ENCODE measurements at places on chromosomes 1 and 21. TPM values are rescaled to one million over a fixed set of nuclear protein-coding genes. Genes with fewer than 3 reads are reported as not detected.

DNA sequence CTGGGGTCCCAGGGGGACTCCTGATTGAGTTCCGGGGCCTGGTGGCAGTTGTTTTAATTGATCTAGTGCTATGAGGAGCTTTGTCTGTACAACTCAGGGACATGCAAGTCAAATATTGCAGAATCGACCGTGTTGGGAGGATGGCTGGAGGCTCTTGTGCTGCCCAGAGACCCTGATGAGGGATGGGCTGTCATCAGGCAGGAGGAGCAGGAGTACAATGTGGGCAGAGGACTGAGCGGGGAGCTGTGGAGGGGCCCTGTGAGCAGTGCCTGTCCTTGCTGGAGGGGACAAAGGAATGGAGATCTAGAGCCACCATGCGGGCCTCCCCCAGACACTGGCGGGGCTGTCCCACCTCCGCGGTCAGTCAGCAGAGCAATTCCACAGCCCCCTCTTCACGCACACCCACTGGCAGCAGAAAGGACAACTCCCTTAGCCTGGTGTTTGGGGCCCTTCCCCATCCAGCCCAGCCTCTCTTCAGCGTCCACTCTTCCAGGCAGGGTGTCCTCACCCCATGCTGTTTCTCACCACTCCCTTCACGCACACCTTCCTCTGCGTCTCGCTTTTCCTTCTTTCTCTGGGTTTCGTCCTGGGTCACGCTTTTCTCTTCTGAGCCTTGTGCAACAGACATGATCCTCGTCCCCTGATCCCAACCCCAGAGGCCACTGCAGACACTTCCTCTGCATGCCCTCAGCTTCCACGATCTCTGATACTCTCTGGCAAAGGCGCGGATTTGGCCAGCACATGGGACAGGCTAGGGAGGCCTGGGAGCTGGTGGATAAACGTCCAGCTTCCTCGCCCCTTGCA lies 122.6 kb downstream of the GRIK3 start:
- DNase-seq: peak; percentile 58

GRCh38 chr1:12756768-12757413 lies 10.9 kb downstream of the CFAP107 start:
- DNase-seq: no peak

- DNase-seq: no peak
Observed at GRCh38 chr1:32496127-32496526, 31.3 kb downstream of the ZBTB8B start.

GRCh38 chr1:5751833-5752745 lies 240.1 kb downstream of the NPHP4 start:
- DNase-seq: no peak

DNA sequence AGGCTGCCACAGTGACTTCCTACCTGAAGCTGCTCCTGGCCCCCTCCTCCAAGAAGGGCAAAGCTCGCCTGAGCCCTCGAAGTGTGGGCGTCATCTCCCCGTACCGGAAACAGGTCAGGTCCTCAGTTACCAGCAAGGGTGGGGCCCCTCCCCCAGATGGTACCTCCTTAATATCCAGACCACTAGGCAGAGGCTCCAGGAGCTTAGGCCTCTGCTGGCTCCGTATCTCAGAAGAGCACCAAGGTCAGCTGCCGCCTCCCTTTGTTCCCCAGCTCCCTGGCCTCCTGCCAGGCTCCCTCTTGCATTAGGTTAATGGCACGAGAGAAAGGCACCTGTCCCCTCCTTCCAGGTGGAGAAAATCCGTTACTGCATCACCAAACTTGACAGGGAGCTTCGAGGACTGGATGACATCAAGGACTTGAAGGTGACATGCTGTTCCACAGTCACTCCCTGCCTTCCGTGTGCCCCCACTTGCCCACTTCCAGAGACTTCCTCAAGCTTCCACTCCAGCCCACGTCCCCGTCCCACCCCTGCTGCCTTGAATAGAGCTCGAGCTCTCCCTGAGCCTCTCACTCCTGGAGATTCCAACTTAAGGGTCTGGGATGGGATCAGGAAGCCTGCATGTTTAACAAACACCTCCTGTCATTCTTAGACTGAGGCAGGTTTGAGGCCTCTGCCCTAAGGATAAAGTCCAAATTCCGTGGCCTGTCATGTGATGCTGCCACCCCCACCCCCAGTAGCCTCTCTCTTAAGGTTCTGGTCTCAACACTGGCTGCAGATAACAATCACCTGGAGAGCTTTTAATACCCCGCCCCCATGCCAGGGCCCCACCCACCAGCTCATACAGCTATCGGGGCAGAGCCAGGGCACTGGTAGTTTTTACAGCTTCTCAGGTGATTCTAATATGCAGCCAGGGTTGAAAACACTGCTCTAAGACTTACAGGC lies 8.3 kb downstream of the RHOC start:
- peak; percentile 55 for DNase-seq

GRCh38 chr1:76866566-76866965 lies 714 bp upstream of the ST6GALNAC5 start:
- no peak for DNase-seq

DNA sequence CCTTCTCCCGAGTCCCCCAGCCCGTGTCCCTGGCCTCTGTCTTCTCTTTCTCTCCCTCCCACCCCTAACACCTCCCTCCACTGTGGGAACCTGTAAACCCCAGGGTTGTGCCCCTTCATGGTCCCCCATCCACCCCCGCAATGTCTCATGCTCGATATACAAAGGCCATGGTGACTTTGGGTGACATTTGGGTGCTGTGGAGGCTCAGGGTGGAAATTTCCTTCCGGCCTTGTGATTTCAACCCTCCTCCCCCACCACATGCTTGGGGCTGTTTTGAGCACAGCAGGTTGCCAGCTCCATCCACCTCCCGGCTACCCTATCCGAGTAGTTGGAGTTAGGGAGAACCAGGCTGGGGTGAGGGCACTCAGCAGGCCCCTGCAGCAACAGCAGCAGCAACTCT lies 25.7 kb upstream of the VPS13D start:
- no peak for DNase-seq

DNA sequence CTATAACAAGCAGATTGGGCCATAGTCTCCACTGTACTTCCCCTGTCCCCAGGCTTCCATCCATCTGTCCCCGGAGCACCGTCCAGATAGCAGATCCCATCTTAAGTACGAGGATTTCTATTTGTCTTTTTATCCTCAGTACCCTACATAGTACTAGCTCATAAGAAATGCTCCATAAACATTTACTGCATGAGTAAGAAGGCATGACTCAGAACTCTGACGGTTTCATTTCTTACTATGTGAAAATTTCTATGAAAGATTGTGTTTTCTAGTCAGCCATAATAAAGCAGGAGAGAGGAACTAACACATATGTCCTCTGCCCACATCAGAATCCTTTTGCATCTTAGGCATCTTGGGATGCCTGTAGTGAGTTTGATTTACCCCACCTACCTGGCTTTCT lies 49.5 kb downstream of the CHD1L start:
- DNase-seq: no peak

- peak; percentile 65 for DNase-seq
Observed at GRCh38 chr1:205921570-205921909, 21.7 kb downstream of the SLC26A9 start.

DNA sequence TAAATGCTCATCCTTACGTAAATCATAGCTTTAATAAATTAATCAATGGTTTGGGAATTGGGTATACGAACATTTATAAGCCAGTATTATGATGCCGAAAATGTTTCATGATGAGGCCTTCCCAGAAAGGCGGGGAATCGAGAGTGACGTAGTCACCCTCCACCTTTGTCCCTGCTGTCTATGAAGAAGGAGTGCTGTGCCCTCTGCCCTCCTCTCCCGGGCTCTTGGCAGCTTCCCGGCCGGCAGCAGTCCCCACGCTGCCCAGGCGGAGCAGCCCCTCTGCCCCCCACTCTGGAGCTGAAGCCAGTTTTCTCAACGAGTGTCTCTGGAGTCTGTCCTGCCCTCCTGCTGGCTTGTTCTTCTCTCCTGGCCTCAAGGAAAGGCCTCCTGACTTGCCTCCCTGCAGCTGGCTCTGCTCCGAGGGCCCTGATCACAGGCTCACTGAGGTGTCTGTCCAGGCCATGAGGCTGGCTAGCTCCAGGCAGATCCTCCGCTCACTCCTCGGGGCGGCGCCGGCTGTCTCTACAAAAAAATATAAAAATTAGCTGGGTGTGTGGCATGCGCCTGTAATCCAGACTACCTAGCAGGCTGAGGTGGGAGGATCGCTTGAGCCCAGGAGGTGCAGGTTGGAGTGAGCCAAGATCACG lies 150.7 kb upstream of the COL6A1 start:
- DNase-seq: no peak

PAQR6 gene
- 19.0 TPM for total RNA-seq

DNA sequence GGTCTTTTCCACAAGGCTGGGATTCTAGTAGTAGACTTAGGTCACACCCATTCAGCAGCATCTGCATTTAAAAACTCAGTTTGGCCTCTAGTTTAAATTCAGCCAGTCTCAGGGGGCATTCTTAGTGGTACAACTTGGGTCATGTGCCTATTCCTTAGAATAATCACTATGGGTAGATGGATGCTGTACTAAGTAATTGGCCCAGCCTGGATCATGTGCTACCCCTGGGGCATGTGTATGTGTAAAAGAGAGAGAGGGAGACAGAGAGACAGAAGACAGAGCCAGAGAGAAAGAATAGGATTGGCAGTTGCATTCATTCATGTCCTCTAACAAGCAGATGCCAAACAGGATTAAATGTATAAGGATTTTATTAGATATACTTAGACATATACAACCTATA lies 13.6 kb upstream of the SYT14 start:
- DNase-seq: no peak

Data from type B pancreatic cell (in vitro differentiated cells).